Calu3 (cell line): ENCODE measurements at places on chromosomes 2 and 18. TPM values are rescaled to one million over a fixed set of nuclear protein-coding genes. Genes with fewer than 3 reads are reported as not detected.

Gene MIB1
- 33.6 and 35.2 TPM in 2 replicates for total RNA-seq

Gene GKN1
- total RNA-seq: not detected in 2 replicates

Gene FOXD4L1
- 0.92 and 1.0 TPM in 2 replicates for total RNA-seq

Gene REEP1
- total RNA-seq: 4.7 and 5.3 TPM in 2 replicates

Gene CD8B2
- total RNA-seq: not detected in 2 replicates

Gene SPATA3
- not detected in 2 replicates for total RNA-seq

Gene OXER1
- total RNA-seq: 0.27 and 0.59 TPM in 2 replicates

Gene ZNF532
- 124 and 150 TPM in 2 replicates for total RNA-seq

Gene RBMS1
- 57.9 and 61.9 TPM in 2 replicates for total RNA-seq
